Fibroblast of the aortic adventitia (primary cell): ENCODE measurements at places on chromosomes 6 and 20.

DNA sequence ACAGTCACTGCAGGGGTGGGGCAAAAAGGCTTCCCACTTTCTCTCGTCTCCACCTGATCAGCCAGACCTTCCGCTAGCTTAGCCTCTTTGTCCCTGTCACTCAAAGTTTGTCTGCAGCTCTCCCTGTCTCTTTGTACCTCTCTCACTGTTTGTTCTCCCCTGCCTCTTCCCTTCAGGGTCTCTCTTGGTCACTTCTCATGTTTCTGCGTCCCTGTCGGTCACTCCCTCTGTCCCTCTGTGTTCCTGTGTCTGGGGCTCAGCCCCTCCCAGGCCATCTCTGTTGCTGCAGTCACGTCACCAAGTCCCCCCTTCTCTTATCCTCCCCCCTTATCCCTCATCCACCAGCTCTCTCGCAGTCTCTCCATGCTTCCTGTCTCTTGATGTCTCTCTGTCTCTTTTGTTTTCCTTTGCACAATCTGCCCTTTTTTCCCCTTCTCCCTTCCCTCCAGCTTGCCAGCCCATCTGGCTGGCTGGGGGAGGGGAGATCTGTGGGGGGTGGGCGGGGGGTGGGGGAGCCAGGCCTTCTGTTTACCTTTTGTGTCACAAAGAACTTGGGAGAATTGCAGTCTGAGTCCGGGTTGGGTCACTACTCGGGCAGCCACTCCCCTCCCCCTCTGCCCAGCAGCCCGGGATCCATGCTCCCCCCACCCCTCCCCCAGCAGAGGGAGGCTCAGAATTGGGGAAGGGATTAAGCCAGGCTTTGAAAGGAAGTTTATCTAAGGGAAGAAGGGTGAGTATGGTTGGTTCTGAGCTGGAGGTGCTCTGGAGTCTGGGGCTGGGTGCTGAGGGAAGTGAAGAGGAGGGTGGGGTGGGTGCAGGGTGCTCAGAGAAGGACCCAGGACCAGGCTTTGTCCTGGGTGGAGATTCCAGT lies 32.3 kb downstream of the FOXP4 start:
- no peak for DNase-seq

DNA sequence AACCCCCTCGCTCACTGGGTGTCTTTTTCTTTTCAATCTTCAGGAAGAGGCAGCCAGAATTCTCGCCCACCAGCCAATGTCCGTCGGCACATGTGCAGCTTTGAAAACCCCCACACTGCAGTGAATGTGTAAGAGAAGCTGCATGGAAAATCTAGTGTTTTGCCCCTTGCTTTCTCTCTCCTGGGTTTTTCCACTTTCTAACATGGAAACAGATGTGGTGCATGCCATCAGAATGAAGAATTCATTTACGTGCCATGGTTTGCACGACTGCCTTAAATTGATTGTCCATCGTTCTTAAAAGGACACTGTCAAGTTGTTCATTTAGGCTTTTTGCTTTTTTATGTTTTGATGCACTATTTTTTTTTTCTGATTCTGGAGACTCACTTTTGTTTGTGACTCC lies 117.1 kb upstream of the RAB32 start:
- no peak for DNase-seq

DNA sequence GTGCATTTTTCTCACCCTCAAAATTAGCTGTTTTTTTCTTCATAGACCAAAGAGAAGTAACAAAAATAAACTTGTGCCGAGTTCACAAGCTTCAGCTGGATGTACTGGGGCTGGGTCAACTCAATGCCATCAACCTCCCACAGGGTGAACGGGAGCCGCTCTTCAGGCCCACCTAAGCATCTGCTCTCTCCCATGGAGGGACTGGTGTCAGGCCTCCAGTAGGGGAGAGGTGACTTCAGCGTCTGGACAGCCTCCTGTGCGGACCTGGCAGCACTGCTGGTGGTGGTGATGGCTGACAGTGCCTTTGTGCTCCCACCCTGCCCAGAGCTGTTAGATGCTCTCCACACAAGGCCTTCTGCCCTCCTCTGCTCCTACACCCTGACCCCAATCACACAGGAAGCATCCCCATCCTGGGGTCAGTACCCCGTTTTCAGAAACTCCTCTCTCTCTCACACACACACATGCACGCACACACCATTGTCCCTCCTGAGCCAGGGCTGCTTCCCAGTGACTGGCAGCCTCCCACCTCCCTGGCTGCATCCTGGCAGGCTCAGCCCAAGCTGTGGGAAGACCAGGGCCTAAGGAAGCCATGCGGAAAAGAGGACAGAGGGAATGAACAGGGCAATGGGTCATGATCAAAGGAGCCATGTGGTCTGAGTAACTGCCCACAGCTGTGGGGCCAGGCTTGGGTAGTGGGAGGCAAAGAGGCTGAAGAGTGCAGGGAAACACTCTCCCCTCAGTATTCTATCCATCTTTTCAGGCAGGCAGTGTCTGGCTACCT lies 17.7 kb downstream of the CST8 start:
- DNase-seq: no peak

DNA sequence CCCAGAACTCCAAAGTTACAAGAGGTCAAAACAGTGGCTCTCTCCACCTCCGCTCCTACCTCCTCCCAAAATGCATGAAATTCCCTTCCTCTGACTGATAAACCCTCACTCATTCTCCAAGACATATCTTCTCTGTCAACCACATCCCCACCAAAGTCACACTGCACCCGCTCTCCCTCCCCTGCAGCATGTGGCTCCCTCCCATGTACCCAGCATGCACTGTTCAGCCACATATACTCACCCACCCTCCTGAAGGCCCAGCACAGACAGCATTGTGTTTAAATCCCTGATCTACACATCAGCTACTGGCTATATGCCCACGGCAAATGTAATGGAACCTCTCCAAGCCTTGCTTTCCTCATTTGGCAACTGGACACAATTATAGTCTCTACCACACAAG lies 5.5 kb upstream of the POU5F1 start:
- peak; percentile 63 for DNase-seq

DNA sequence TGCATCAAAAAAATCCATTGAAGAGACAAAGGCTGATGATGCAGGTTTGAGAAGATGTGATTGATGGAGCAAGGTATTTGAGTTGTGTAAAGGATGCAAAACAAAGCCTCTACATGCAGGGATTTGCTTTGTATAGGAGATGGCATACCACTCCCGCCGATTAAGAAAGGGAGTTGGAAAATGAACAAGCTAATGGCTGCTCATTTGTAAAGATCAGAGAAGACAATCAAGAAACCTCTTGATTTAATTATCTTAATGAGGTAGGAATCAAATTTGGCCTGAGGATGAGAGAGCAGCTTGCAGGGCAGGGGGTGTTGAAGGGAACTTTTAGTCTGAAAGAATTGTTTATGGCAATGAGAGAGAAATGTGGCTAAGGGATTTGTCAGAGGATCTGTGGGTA lies 448.2 kb upstream of the ADGRB3 start:
- DNase-seq: no peak

- peak; percentile 87 for DNase-seq
These were observed 20.4 kb downstream of the EPB41L2 start for GRCh38 chr6:131042664-131043063.

DNA sequence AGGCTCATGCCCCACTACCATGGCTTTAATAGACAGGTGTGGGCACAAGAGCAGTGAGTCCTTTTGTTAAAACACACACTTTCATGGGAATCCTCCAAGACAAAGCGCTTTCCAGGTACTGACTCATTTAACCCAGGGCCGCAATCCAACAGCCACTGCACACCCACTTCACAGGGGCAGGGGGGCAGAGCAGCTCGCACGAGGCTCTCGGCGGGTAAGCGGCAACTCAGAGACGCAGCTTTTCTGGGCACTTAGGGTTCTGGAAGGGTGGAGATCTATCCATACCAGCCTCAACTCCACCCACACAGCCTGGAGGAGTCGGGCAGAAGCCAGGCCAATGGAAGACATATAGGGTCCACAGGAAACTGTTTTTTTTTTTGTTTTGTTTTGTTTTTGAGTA lies 28.6 kb downstream of the PSMG4 start:
- no peak for DNase-seq

DNA sequence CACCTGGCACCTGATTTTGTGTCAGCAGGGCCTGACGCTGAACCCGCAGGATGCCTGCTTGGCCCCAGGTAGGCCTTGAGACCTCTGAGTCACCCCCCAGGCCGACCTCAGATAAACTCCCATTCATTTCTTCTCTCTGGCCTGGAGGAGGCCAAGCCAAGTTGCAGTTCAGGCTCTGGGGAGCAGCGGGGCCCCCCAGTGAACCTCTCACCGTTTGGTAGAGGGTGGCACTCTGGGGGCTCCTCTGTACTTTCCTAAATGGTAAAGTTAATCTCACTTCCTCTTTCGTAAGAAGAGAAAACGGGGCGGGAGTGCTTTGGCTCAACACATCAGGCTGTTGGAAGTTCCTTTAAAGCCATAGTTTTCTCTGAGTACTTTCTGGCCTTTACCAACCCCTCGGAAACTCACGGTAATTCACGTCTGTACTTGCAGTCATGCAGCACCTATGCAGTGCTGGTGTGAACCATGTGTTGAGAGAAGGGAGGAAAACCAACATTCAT lies 2.8 kb downstream of the SIRPA start:
- DNase-seq: peak; percentile 60

DNA sequence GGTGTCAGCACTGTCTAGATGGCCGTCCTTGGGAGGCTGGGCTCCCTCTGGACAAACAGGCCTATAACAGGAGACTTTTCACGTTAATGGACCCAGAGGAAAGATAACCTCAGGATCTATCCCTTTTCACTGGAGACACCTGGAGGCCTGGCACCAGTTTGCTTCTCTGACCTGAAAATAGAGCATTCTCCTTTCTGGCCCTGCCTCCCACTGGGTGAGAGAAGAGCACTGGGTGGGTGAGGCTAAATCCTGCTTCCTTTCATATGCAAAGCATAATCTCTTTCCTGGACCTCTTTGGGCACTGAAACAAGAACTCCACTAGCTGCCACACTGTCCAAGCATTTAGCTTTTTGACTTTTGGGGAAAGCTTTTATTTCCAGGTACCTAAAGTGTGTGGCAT lies 78.3 kb downstream of the FOXO3 start:
- DNase-seq: no peak

DNA sequence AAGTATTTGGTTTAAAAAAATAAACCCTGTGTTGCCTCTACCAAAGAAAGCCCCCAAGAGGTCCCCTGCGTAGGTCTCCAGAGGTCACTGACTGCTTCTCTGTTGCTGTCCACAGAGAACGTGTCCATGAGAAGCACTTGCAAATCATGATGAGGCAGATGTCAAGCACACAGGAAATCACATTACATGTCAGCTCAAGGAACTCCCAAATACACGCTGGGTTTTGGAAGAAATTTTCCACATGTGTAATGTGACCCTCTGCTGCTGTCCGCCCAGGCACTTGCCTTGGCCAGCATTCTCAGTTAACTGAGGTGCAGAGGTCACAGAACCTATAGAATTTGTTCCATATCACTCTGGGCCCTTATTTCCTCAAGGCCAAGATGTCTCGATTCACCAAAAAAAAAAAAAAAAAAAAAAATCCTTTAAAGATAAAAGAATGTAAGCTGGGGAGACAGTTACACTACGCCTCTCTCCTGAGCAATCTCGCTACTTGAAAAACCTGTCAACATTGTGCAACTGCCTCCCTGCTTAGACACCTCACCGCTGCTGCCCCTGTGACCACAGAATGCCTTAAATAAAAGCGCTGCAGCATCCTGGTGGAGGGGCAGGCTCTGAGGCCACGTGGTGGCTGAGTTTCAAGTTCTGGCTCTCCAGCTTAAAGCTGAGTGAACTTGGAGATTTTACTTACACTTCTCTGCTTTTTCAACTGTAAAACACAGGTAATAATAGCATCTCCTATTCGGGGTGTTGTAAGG lies 42.3 kb downstream of the SLC22A23 start:
- DNase-seq: no peak

- DNase-seq: no peak
These were observed 32.1 kb downstream of the TGM2 start for GRCh38 chr20:38132910-38133501.

GRCh38 chr6:87378947-87379346 lies 28.8 kb upstream of the CFAP206 start:
- DNase-seq: no peak

- DNase-seq: no peak
These were observed 126.8 kb upstream of the AGPAT4 start for GRCh38 chr6:161400671-161401070.

GRCh38 chr6:80769106-80769505 lies 662.6 kb downstream of the BCKDHB start:
- DNase-seq: peak; percentile 86

- no peak for DNase-seq
These were observed 53.1 kb upstream of the TGM3 start for GRCh38 chr20:2242678-2243077.

GRCh38 chr20:45798935-45799642 lies 7.3 kb downstream of the DNTTIP1 start:
- peak; percentile 61 for DNase-seq

GRCh38 chr6:17497535-17498095 lies 102.5 kb upstream of the FAM8A1 start:
- no peak for DNase-seq

GRCh38 chr6:168045706-168046620 lies 33.0 kb downstream of the FRMD1 start:
- DNase-seq: peak; percentile 33

DNA sequence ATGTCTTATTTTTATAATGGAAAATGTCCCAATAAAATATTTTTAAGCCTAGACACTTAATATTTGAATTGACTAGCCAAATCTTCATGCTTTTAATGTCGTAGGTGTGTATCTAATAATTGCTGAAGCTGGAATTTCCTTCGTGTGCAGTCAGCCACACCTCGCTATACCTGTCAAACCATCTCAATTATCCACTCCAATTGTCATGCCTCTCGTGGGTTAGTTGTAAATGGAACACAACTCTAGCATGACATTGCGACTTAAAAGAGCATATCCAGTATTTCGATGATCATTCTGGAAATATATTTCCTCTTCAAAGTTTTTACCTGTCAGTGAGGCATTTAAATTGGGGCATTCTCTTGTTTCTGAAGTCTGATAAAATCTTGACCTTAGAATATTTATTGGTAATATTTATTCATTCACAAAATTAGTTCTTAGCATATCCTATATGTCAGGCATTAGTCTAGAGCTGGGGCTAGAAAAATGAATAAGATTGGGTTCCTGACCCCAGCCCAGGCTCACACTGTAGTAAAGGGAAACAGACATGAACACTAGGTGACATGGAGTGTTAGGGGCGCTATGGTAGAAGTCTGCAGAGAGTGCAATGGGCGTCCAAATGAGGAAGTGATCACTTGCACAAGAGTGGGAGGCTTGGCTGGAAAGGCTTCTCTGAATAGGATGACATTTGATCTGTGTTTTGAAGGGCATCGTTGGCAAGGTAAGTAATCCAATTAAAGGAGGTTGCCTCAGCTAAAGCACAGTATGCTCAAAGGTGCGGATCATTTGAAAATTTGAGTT lies 11.0 kb upstream of the CFAP206 start:
- no peak for DNase-seq

- peak; percentile 7 for DNase-seq
These were observed 301.7 kb upstream of the ZFP64 start for GRCh38 chr20:52493171-52493721.
